ENCODE measurements at places on chromosomes 1 and 21. TPM values are rescaled to one million over a fixed set of nuclear protein-coding genes. Genes with fewer than 3 reads are reported as not detected.

- no peak for DNase-seq
- H3K36me3 ChIP-seq: no peaks in the 10 kb centered on the region
- no peak overlapping the region for H3K4me3 ChIP-seq
- no peak overlapping the region for H3K27ac ChIP-seq
These were observed 3.4 kb downstream of the BMP8A start for GRCh38 chr1:39494671-39495410.

The BCL2L15 gene
- total RNA-seq: 0.13 TPM

The FAM72C gene
- total RNA-seq: not detected

The AGTRAP gene
- total RNA-seq: 9.7 TPM

DNA sequence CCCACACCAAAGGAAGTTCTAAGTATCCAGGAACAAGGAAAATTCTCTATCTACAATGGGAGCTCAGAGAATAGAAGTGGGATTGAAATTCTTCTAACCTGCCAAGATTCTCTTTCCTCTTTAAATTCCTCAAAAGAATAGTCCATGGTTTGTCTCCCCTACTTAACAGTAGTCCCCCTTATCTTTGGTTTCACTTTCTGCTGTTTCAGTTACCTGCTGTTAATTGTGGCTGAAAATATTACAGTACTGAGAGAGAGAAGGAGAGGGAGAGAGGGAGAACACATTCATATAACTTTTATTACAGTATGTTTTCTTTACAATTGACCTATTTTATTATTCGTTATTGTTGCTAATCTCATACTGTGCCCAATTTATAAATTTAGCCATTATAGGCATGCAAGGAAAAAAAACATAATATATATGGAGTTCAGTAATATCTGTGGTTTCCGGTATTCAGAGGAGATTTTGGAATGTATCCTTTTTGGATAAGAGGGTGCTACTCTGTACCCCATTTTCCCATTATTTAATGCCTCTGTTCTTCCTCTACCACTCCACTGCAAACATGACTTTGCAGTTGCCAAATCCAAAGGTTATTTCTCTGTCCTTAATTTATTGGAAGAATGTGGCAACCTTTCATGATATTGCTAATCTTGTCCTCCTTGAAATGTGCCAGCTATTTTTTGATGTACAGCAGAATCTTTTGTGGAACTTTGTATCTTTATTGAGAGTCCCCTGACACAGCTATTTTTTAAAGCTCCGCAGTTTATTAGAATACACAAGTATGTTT is 68.0 kb downstream of the USP25 start:
- no peak overlapping the region for H3K27ac ChIP-seq
- no peaks in the 10 kb centered on the region for H3K27me3 ChIP-seq
- no peaks in the 10 kb centered on the region for H3K4me1 ChIP-seq
- H3K4me3 ChIP-seq: no peak overlapping the region
